CD4-positive, alpha-beta memory T cell (primary cell): ENCODE measurements at places on chromosomes 5 and 9. TPM values are rescaled to one million over a fixed set of nuclear protein-coding genes. Genes with fewer than 3 reads are reported as not detected.

- no peak for DNase-seq
These were observed 750.4 kb downstream of the BRINP1 start for GRCh38 chr9:118618849-118619248.

GRCh38 chr9:124950050-124950718 is 9.3 kb upstream of the GOLGA1 start:
- DNase-seq, result no peak

DNA sequence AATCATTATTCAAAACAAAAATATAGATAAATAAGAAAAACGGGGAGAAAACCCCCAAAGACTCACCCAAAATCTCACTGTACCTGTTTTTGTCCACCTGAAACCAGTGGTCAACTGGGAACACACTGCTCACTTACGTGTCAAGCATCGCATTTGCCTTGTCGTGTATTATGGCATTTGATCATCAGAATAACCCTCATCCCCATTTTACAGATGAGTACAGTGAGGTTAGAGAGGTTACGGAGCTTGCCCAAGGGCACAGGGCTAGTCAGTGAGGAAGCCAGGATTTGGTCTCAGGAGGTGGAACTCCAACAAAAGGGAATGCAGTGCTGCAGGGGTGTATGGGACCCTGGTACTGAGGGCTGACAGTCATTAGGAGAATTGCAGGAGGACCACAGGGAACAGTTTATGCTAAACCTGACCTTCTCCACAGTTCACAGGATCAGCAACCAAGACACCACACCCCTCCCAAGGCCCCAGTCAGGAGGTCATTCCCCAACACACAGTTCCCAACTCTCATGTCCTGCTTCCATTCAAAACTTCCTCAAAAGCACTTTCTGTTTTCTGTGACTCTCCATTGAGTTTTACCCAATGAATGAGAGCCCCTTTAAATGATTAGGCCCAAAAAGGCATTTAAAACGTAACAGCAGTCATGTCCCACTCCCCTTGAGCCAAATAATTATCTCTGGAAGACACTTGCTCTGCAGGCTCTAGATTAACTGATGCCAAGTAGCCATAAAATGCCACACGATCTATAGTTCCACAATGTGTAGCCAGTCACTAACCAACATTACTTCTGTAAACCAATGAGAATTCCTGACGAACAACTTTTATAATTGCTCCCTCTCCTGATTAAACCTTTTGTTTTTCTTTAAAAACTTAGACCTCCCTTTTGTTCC is 50.8 kb downstream of the CTSL start:
- DNase-seq, result no peak

DNA sequence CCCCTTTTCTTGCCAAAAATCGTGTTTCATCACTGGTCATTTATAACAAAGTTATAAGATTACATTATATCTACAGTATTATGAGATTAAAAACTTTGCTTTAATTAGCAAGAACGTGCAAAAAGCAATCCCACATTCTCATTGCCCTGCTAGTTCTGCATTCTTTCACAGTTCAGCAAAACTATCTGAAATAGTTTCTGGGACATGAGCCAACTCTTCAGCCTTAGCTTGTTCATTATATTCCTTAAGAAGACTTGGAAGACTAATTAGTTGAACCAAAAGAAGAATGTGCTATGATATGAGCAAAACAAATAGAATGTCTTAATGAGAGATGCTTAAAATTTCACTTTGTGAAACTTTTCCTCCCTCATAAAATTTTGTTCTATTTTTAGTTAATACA is 76.7 kb downstream of the ITGA1 start:
- DNase-seq, result no peak

GRCh38 chr9:124198331-124198730 is 59.4 kb upstream of the NEK6 start:
- DNase-seq, result no peak

Gene MLANA
- polyA plus RNA-seq, result 0.59 TPM

Gene PRR16
- not detected for polyA plus RNA-seq

GRCh38 chr9:31347082-31347617 is 1037.3 kb upstream of the ACO1 start:
- peak; percentile 78 for DNase-seq

Gene SV2C
- 0.02 TPM for polyA plus RNA-seq

Gene NEUROG1
- polyA plus RNA-seq, result not detected

Gene SPATA31A3
- not detected for polyA plus RNA-seq

DNA sequence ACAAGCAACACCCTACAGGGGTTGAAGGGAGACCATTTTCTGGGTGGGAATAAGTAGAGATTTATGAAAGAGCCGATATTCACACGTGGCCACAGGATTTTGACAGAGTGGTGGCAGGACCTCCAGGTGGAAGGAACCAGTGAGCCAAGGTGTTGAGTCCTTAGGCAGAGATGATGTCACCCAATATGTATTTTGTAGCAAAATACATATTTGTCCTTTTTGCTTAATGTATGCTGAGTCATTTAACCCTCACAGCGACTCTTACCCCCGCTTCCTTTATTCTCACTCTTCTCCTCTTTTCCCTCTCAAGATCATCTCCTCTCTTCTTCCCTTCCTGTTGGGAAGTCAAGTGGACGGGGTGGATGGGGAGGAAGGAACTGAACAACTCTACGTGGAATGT is 215.7 kb upstream of the S1PR3 start:
- DNase-seq, result no peak

GRCh38 chr9:83431101-83432060 is 106.8 kb downstream of the FRMD3 start:
- DNase-seq, result no peak

- DNase-seq, result peak; percentile 42
These were observed 988 bp downstream of the OXCT1 start for GRCh38 chr5:41869151-41869723.

- DNase-seq, result no peak
These were observed 33.3 kb downstream of the PIP5K1B start for GRCh38 chr9:68738358-68738757.

Gene HTR4
- not detected for polyA plus RNA-seq

- DNase-seq, result no peak
These were observed 5.6 kb downstream of the IRX1 start for GRCh38 chr5:3601061-3601710.

- DNase-seq, result peak; percentile 32
These were observed at the start of gene FAM163B for GRCh38 chr9:133609311-133610098. Gene FAM163B, minus strand, starts transcription at chr9:133609389. Its CDS starts 29,166 bp downstream, at chr9:133580223.

Gene PDLIM4
- polyA plus RNA-seq, result not detected

Gene CTNNAL1
- polyA plus RNA-seq, result 2.3 TPM

Gene TRIP13
- 0.39 TPM for polyA plus RNA-seq

DNA sequence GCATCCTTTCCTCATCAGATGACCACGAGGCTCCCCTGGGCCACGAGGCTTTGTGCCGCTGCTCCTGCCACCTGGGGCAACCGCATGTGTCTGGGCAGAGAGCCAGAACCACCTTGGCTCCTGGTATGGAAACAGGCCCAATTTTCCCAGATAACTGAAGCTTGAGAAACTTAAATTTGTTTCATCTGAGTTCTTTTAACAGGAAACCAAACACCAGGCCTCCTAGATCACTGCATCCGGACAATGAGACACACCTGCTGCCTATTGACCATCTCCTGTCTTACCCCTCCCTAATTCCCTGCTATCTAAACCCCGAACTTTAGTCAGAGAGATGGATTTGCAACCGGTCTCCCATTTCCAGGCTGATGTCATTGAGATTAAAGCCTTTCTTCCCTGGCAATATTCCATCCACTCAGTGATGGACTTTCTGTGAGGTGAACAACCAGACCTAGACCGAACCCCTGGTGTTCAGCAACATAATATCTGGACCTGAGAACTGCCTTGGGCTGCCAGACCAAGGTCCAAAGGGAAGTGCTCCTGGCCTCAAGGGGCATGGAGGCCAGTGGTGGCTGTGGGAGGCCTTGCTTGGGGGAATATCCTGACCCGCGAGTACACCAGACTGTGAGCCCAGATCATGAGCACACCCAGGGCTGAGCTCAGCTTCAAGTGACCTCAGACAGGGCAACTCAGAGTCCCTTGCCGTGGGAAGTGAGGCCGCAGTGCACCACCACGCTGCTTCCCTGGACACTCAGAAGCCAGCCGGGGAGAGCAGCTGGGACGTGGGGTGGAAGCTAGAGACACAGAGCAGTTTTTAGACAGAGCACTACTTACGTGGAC is 199.7 kb downstream of the HSPA4 start:
- DNase-seq, result no peak
